Foreskin keratinocyte (primary cell): ENCODE measurements at places on chromosomes 7 and 10. TPM values are rescaled to one million over a fixed set of nuclear protein-coding genes. Genes with fewer than 3 reads are reported as not detected.

The CYP3A4 gene
- not detected in 2 replicates for total RNA-seq

The COMMD3 gene
- 42.0 and 47.5 TPM in 2 replicates for total RNA-seq

The CCDC71L gene
- total RNA-seq, result 13.2 and 17.7 TPM in 2 replicates

The GPR26 gene
- not detected in 2 replicates for total RNA-seq

The THAP5 gene
- total RNA-seq, result 20.7 and 21.6 TPM in 2 replicates

The WIPF3 gene
- total RNA-seq, result 0.41 and 0.63 TPM in 2 replicates

The CPA1 gene
- not detected in 2 replicates for total RNA-seq

The OSBPL3 gene
- 39.1 and 41.9 TPM in 2 replicates for total RNA-seq

DNA sequence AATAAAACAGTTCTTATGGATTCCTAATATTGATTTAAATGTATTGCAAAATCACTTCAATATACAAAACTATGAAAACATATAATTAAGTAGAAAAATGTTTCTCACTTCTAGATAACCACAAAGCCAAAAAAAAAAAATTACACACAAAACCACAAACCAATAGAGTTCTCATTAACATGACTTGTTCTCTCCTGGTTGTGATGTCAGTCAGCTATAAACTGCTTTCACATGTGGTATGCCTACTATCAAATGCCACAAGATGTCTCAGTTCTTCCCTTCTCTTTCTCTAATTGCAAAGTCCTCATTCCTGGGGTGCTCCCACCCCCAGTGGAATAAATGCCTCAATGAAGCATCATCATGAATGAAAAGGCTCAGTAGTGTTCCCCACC lies 16.6 kb downstream of the GNAI1 start:
- DNase-seq, result peak; percentile 92

DNA sequence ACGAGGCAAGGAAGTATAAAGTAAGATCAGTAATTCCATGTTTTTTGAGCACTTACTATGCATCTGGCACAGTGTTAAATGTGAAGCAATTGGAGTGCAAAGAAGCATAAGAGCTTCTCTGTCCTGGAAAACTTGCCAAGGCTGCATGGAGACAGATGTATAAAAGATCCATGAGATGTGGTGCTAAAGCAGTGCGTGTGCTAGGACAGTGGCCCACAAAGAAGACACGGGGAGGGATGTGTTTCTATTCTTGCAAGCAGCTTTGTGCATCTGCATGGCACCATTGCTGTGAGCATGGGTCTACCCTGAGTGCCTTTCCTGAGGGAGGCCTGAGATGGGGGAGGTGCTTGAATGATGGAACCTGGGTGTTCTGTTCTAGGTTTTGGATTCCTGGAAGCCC lies 5.1 kb upstream of the CDHR3 start:
- DNase-seq, result no peak

DNA sequence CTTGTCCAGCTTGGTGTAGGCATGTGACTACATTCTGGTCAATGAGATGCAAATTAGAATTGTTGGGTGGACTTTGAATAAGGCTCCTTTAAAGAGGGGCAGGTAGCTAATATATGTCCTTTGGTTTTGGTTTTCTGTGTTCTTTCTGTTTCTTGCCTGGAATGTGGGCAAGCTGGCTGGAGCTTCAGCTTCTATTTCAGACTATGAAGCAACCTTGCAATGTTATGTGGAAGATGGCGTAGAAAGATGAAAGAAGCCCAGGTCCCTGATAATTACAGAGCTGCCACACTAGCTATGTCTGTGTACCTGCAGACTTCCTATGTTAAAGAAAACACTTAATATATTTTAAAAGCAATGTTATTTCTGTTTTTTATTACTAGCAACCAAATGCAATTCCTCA lies 46.2 kb downstream of the NEURL1 start:
- no peak for DNase-seq

GRCh38 chr7:42407833-42408232 lies 170.8 kb upstream of the GLI3 start:
- DNase-seq, result peak; percentile 38

DNA sequence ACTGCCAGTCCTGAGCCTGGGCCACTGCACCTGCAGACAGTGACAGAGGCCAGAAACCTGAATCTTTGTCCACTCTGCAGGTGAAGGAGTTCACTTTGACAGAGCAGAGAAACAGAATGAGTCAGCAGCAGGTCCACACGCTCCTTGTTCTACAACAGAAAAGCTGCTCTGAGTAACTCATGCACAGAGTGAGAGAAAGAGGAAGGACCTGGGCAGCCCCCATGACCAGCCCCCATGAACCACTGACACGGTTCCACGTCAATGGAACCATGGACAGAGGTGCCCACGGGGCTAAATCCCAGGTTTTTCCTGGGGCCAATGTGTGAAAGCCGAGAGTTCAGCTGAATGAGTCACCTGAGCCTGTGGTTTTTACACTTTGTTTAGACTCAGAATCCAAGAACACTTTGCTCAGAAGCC lies 40.8 kb upstream of the CTBP2 start:
- DNase-seq, result peak; percentile 85

GRCh38 chr7:93054975-93055374 lies 62.8 kb downstream of the SAMD9 start:
- DNase-seq, result no peak

DNA sequence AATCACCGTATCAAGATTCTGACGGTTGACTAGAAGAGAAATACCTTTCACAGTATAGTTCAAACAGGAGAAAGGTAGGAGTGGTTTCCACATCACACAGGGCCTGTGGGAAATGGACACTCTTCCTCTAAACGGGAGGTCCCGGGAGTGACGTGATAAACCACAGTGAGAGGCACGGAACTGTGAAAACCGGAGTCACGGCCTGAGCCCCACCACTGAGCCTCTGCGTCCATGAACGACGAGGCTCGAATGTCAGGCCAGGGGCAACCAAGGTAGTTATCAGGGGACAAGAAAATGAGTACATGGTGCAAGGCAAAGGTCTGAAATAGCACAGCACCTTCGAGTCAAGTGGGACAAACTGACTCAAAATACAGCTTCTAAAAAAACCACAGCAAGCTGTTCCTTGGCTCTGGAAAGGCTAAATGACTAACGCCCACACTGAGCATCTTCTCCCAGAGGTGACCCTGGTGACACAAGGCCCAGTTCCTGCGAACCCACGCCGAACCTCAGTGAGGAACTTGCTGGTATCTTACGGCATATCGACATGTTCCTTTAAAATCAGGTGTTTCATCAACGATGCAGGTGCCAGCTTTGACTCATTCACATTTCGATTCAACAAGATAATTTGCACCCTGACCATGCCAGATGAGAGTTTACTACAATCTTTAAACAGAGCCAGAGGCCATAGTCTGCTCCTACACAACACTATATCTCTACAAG lies 99.3 kb downstream of the DIP2C start:
- no peak for DNase-seq

GRCh38 chr7:2978408-2978807 lies 65.3 kb downstream of the CARD11 start:
- no peak for DNase-seq

GRCh38 chr7:35761871-35762677 lies 38.8 kb upstream of the SEPTIN7 start:
- DNase-seq, result peak; percentile 23

DNA sequence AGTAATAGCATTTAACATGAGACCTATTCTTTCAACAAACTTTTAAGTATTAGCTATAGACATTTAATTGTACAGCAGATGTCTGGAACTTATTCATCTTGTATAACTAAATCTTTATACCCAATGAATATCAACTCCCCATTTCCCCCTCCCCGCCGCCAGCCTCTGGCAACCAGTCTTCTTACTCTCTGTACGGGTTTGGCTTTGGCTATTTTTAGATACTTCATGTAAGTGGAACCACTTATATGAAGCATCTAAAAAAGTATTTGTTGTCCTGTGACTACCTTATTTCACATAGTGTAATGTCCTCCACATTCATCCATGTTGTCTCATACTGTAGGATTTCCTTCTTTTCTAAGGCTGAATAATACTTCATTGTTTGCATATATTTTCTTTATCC lies 60.8 kb downstream of the RAB18 start:
- no peak for DNase-seq

- DNase-seq, result no peak
Measured at GRCh38 chr10:7028809-7029166, 382.0 kb downstream of the SFMBT2 start.

DNA sequence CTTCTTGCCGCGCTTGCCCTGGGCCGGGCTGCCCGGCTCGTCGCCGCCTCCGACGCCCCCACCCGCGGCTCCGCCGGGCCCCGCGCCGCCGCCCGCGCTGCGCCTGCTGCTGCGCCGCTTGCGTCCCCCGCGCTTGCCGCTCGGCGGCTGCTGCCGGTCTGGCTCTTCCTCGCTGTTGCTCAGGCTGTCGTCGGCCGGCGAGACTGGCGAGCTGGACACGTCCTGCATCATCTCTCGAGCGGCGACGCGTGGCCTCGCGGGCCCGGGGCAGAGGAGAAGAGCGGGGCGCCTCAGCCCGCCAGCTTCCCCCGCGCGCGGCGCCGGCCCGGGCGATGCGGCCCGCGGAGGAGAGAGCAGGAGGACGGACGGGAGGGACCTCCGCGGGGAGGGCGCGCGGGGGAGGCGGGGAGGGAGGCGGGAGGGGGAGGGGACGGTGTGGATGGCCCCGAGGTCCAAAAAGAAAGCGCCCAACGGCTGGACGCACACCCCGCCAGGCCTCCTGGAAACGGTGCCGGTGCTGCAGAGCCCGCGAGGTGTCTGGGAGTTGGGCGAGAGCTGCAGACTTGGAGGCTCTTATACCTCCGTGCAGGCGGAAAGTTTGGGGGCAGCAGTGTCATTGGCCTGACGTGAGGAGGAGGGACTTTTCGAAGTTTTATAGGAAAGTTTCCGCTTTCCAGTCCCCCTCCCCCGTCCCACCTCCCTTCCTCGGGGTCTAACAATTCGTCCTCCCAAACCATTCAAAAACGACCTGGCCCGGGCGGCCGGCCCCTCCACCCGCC lies at the start of gene TWIST1:
TSS of gene TWIST1 (minus strand) at position 546 of the 779 bp plus-strand sequence. CDS start at position 231, 315 bp downstream.
- DNase-seq, result no peak

- DNase-seq, result no peak
Measured at GRCh38 chr7:33604056-33604455, 301.3 kb upstream of the BMPER start.

DNA sequence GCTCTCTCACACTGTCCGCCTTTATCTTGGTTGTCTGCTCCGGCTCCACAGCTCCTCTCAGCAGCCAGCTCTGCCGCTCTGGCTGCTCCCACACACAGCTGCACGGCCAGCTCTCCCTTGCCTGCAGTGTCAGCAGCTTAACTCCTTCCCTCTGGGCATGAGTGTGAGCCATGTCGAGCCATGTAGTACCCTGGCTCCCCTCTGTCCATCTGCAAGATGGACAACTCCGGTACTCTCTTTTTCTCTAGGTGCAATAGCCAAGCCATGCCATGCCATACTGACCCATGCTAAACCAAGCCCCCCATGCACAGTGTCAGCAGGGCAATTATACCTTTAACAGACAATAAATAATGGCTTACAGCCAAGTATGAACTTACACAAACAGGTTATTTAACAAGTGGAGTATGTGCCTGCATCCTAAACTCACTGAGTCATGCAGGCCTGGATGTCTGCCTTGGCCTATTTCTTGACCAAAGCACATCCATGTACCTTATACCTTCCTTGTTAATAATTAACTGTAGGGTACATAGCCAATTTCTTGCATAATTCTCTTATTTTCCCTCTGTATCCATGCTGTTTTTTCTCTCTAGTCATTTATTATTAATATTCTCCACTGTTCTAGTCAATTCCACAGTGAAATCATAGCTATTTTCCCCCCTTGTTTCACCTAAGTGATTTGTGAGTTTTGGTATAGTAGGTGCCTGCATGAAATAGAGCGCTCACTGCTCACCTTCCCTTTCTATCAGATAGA lies 170.9 kb downstream of the CDK14 start:
- DNase-seq, result peak; percentile 35

GRCh38 chr7:45221896-45222604 lies 64.5 kb downstream of the RAMP3 start:
- no peak for DNase-seq

GRCh38 chr7:104207348-104207730 lies 474 bp downstream of the ORC5 start:
- DNase-seq, result no peak

DNA sequence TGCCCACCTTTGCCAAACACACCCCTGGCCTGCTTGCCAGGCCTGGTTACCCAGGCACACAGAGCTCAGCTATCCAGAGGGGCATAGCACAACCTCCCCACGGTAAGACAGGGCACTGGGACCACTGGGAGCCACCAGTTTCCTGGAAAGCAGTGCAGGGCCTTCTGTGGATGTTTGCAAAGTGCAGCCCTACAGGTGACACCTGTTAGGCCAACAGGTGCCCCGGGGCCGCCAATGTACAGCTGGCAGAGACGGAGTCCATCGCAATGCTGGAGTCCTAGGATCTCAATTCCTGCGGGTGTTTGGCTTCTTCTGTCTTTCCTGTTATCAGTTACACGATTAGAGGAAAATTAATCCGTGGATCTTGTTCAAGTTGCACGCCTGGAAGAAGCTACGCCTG lies 94.9 kb downstream of the NPTX2 start:
- DNase-seq, result no peak

GRCh38 chr7:125436220-125436619 lies 506.6 kb upstream of the POT1 start:
- DNase-seq, result peak; percentile 5

DNA sequence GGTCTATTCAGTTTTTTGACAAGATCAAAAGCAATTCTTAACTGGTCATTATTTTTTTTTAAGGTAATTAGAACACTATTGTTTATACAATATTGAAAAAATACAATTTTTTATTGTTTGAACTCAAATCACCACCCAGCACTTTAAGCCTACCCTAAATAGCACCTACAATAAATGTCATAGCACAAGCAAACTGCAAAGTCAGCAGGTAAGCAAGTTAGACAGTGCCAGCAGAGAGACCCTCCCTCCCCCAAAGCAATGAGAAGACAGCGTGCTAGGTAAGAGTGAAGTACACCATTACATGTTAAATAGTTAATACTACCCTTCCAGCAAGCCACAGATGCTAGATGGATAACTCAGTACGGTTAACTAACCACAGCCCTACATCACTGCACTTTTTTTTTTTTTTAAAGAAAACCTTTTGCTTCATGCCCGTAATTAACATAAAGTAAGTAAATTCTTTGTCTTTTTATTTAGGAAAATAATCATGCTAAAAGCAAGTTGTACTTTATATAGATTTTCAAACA lies 120.0 kb downstream of the UBE2H start:
- no peak for DNase-seq

- DNase-seq, result no peak
Measured at GRCh38 chr7:101936611-101937231, 119.3 kb downstream of the CUX1 start.

DNA sequence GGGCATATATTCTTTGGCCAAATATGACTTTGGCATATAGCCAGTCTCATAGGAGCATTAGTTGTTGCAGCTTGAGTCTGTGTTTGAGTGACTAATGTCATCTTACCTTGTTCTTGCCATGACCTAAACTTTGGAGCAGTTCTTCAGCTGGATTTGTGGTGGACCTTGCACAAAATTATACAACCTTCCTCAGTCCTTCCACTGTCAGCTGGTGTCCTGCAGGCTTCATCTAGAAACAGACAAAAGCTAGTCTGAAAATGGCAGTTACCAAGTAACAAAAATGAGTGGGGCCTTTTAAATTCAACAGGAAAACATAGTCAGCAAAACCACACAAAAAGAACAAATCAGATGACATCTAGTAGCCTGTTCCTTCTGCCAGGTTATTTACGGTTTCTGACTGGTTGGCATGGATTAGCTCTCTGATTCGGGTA lies 59.5 kb upstream of the HECTD2 start:
- peak; percentile 69 for DNase-seq

- DNase-seq, result no peak
Measured at GRCh38 chr10:12539350-12540164, 190.2 kb downstream of the CAMK1D start.
